ENCODE measurements at places on chromosomes 5 and 9.

DNA sequence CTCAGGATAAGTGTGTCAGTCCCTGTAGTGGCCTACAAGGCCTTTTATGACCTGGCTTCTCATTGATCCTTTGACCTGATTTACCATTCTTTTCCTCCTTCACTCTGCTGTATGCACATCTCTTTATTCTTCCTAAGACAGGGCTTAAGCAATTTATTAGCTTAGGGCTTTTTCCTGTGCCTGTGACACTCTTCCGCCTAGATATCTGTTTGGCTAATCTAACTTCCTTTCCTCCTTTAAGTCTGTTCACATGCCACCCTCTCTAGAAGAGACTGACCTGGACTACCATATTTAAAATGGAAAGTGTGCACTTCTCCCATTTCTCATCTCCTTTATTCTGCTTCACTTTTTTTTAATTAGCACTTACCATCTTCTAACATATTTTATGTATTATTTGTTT lies 29.1 kb downstream of the FOCAD start:
- DNase-seq = no peak

GRCh38 chr9:76451234-76451633 lies 7.7 kb upstream of the GCNT1 start:
- DNase-seq = peak; percentile 54

- DNase-seq = no peak
Observed at GRCh38 chr9:1881708-1882295, 133.3 kb upstream of the SMARCA2 start.

- peak; percentile 35 for DNase-seq
Observed at GRCh38 chr5:111697881-111698757, 58.9 kb downstream of the NREP start.

DNA sequence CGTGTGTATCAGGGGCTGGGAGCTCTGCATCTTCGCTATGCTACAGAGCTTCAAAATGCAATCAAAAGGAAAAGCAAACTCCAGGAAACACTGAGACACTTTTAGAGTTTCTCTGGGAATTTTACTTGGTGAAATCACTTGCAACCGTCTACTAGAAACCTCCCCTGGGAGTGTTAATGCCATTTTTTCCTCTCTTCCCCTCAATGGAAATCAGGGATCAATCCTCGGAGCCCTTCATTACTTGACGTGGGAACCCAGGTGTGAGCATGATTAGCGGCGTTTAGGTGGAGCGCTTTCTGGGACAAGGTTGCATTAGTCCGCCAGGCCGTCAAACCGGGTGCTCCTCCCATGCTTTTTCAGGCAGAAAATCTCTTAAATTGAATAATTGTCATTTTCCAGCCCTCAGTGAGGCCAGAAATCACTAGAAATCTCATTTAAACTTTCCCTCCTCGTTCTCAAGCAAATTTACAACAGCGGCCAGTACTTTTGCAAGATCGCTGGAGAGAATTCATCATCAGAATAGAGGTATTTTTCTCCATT lies 191.3 kb downstream of the IRX1 start:
- no peak for DNase-seq

Measured in myocyte (in vitro differentiated cells).